Uterine smooth muscle cell (primary cell): ENCODE measurements at places on chromosomes 2 and 18. TPM values are rescaled to one million over a fixed set of nuclear protein-coding genes. Genes with fewer than 3 reads are reported as not detected.

The ST8SIA5 gene
- total RNA-seq, result under 0.01 and 0.12 TPM in 2 replicates

The SP140 gene
- total RNA-seq, result 2.0 and 2.6 TPM in 2 replicates

The SERPINB10 gene
- total RNA-seq, result 0.25 and 1.00 TPM in 2 replicates

The ME2 gene
- 70.5 and 70.8 TPM in 2 replicates for total RNA-seq

The GALNT14 gene
- total RNA-seq, result 0.33 and 1.2 TPM in 2 replicates

The CLEC4F gene
- total RNA-seq, result not detected in 2 replicates

The FLACC1 gene
- 1.4 and 2.0 TPM in 2 replicates for total RNA-seq

The PDE11A gene
- 0.33 and 0.50 TPM in 2 replicates for total RNA-seq

The DGKD gene
- total RNA-seq, result 10.2 and 10.7 TPM in 2 replicates

The CRYGC gene
- total RNA-seq, result not detected in 2 replicates
